ENCODE measurements at places on chromosomes 7 and 10. TPM values are rescaled to one million over a fixed set of nuclear protein-coding genes. Genes with fewer than 3 reads are reported as not detected.

GRCh38 chr7:158366916-158367633 lies 220.5 kb downstream of the PTPRN2 start:
- peak; percentile 21 for DNase-seq

DNA sequence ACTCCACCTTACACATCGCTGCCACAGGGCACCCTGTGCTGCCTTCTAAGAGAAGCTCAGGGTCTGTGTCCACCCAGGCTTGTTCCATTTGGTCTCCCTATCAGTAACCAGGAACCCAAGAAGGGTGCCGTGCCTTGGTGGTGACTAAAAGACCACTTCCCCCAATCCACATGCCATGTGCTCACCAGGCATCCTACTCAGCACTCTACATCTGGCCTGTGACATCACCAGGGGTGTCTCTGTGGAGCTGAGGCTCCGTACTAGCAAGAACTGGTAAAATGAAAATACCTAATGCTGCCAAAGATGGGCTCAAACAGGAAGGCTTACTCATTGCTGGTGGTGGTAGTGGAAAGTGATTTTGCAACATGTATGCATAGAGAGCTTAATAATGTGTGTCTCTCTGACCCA lies 19.0 kb upstream of the C10orf71 start:
- no peak for DNase-seq

The RBP4 gene
- 49.5 TPM for total RNA-seq

GRCh38 chr10:59870152-59870551 lies 36.2 kb downstream of the CCDC6 start:
- DNase-seq: no peak

- no peak for DNase-seq
Observed at GRCh38 chr10:103083266-103083976, 109.7 kb downstream of the NT5C2 start.

The BMPR1A gene
- total RNA-seq: 24.4 TPM

GRCh38 chr10:30783939-30784501 lies 154.5 kb upstream of the LYZL2 start:
- peak; percentile 94 for DNase-seq

- no peak for DNase-seq
Observed at GRCh38 chr10:69703256-69703655, 73.2 kb downstream of the FAM241B start.

The WNT8B gene
- not detected for total RNA-seq

The NCF1 gene
- 2.0 TPM for total RNA-seq

DNA sequence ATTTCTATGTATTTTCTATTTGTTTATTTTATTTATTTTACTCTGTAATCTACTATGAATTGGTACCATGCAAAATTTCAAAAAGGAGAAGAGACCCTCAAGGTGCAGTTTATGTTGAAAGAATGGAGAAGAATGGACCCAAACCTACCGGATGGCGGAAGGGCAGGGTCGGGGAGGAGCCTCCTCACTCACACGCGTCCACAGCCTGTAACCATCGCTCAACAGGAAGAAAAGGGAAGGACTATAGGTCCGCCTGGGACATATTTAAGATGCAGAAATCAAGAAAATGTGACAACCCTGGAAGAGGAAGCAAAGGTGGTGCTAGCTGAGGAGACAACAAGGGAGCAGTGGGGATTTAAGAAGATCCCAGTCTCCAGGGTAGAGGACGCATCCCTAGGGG lies 158.4 kb downstream of the COBL start:
- DNase-seq: no peak

The SYT15B gene
- total RNA-seq: 5.3 TPM

The ZNF487 gene
- total RNA-seq: 18.7 TPM

GRCh38 chr10:121860810-121861209 lies 67.0 kb downstream of the ATE1 start:
- DNase-seq: no peak

GRCh38 chr7:2046581-2047565 lies 185.9 kb downstream of the MAD1L1 start:
- DNase-seq: no peak

GRCh38 chr10:14527134-14527844 lies 196.6 kb upstream of the FRMD4A start:
- DNase-seq: no peak

GRCh38 chr10:102367441-102367840 lies 28.1 kb upstream of the NFKB2 start:
- no peak for DNase-seq

- DNase-seq: no peak
Observed at GRCh38 chr7:18290865-18291264, 204.7 kb upstream of the HDAC9 start.

DNA sequence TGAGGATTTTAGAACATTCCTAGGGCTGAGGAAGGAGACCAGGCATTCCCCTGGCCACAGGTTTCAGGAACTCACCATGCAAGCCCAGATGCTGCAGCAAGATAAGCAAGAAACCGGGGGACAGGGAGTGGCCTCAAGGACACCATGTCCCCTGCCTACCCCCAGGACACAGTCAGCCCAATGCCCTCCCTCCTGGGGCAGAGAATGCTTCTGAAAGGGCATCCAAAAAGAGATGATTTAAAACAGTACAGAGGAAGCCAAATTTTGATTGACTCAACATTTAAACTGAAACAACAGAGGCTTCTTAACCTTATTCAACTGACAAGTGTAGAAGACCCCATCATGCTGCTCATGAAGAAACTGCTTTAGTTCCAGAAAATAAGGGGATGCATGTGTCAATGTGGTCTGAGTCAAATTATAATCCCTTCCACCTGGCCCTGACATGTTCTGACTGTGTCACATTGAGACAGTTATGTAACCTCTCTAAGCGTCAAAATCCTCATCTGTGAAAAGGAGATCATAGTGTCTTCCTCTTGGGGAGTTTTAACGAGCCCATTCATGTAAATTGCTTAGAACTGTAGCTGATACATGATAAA lies 60.0 kb downstream of the ICA1 start:
- DNase-seq: no peak

DNA sequence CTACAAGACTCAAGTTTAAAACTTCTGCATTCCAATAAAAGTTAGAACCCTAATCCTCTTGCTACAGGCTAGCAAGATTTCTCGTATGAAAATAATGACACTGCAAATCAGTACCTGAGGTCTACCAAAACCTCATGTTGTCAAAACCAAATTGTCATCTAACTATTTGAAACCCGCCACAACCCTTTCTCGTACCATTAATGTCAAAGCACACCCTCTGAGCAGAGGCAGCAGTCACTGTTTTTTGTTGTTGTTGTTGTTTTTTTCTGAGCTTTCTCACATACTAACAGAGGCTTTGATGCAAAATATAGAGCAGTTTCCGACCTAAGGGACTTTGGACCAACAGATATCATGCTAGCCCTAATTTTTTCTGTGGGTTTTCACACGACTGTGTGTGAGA lies 563.9 kb upstream of the C7orf33 start:
- no peak for DNase-seq

The CARD11 gene
- total RNA-seq: 3.6 TPM

GRCh38 chr7:76428149-76428823 lies 3.5 kb downstream of the ZP3 start:
- no peak for DNase-seq

Data from dorsolateral prefrontal cortex (tissue), 122 donors.